ENCODE measurements at places on chromosomes 13 and 19. TPM values are rescaled to one million over a fixed set of nuclear protein-coding genes. Genes with fewer than 3 reads are reported as not detected.

GRCh38 chr19:435056-435706 lies 25.7 kb downstream of the SHC2 start:
- peak; percentile 47 for DNase-seq

DNA sequence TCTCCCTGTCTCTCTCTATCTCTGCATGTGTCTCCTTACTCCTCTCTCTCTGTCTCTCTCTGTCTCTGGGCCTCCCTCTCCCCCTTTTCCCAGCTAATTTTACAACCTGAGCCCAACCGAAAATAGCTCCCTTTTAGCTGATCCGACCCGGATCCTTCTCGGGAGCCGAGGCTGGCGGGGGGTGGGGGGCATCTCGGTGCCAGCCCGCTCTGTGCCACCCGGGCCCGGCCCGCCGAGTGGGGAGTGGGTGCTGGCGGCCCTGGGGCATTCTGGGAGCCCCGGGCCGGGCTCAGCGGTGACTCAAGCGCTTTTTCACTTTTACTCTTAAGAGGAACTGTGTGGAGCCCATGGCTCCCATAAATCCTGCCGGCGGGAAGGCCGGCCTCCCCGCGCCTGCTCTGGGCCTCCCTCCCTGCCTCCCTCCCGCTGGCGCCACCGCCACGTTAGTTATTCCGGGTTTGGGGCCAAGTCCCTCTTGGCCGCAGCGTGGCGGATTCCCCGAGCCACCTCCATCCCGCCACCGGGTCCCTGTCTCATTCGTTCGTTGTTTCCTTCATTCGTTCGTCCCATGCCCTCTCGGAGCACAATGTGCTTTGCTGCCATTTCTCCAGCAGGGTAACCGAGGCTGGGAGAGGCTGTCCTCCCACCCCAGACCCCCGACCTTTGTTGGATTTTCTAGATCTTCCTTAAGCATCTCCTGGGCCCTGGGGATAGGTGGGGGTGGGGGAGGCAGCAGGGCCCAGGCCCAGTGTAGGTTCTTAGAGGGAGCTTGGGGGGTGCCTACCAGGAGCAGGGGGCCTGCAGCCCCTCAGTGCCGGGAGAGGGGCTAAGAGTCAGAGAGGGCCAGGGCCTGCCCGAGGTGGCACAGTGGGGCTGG lies 3.2 kb downstream of the NFIC start:
- peak; percentile 83 for DNase-seq

DNA sequence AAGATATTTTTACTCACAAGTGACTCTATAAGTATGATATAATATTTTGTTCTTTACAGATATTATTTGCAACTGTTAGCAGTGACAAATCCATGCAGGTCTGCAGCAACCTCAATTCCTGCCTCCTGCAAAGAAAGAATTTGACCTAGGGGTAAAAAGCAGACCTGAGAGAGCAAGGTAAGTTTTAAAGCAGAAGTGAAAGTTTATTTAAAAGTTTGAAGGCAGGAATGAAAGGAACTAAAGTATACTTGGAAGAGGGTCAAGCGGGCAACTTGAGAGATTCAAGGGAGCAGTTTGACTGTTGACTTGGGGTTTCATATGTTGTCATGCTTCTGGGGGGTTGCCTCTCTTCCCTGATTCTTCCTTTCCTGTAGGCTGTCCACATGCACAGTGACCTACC lies 520.1 kb upstream of the PCDH20 start:
- no peak for DNase-seq

DNA sequence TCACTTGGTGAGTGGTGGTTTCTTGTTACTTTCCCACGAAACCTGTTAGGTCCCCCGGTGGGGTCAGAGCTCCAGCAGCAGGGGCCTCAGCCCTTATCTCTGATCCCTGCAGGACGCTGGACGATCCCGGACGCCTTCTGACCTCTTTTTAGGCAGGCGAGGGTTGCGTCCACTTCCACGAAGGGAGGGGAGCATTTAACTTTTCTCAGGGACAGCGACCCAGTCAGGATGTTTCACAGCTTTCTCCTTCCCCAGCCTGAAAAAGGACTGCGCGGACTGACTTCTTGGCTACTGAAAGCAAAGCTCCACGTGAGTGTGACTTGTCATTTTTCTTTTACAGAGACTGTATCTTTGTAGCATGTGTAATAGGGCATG lies 692 bp downstream of the ZNF234 start:
- DNase-seq: peak; percentile 43

GRCh38 chr13:49220856-49221589 lies 885 bp downstream of the MLNR start:
- DNase-seq: no peak

- DNase-seq: peak; percentile 85
These were observed at the start of gene SLITRK1 for GRCh38 chr13:83881917-83882605. TSS of gene SLITRK1 (minus strand) at chr13:83882474. CDS start at chr13:83881507, 967 bp downstream.

- DNase-seq: peak; percentile 61
These were observed 7.8 kb downstream of the DOT1L start for GRCh38 chr19:2171349-2172145.

DNA sequence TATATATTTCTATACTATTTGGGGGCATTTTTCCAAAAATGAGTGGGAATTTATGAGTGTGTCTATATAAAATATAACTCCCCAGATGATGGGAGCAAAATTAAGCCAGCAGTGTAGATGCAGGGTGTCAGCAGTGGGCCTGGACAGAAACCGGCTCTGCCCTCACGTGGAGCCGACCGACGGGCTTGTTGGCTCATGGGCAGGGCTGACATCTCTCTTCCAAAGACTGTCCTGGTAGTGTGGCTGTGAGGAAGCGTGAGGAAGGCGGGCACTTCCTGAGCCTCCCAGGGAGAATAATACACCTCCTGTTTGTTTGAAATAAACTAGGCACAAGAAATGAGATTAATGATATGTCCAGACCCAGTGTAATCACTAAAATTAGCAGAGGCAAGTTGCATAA lies 206.5 kb downstream of the TEX29 start:
- no peak for DNase-seq

GRCh38 chr13:46385946-46386345 lies 1.1 kb downstream of the RUBCNL start:
- DNase-seq: no peak

DNA sequence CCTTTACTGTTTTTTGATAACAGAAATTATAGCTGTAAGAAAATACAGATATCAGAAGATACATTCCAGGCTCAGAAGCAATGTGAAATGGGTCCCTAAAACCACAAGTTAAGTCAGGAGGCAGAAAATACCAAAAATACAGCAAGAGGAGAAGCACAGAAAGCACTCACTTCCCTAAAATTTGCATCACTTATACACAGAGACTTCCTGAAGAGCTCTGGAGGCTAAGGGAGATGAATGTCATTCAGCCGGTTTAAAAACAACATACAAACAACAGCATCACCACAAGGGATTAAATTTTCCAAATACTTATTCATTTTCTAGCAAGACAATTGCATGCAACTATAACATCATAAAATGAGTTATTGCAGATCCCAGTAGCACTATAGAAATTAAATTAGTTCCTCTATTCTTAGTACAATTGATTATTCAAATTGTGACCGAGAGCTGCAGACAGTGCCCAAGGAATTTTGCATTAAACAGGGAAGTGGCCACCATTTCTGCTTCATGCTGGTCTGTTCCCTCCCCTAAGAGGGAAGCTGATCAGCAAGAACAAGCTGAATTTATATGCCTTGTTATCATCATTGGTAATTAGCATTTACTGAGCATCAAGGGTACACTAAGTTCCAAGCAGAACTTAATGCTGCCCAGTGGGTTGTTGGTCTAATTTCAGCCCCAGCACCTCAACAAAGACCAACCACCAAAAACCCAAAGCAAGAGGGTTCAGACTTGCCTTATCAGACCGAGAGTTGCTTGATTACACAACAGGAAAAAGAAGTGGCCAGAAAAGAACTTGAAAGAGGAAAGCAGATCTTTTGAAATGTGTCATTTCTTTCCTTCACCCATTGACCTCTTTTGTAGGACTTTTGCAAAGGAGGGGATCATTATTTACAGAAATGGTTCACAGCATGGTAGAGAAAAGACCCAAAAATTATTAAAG lies 140.7 kb downstream of the KCTD12 start:
- peak; percentile 57 for DNase-seq

- DNase-seq: peak; percentile 57
These were observed 43.9 kb upstream of the PEG3 start for GRCh38 chr19:56884441-56884840.

DNA sequence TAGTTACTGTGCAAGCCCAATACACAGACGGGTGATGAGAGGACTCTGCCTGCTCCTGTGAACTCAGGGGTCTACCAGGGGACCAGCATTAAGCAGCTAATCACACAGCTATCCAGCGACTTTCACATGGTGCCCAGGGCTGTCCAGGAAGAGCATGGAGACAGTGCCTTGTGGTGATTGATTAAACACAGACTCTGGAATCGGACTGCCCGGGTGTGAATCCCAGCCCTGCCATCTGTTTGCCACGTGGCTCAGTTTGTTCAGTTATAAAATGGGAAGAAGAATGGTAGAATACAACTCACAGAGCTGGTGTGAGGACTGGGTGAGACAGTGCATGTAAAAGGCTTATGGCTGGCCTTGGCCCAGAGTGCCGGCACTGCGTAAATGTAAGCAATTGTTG lies 42.1 kb upstream of the NPAS1 start:
- no peak for DNase-seq

- DNase-seq: peak; percentile 85
These were observed 469.5 kb upstream of the TSHZ3 start for GRCh38 chr19:31818798-31819105.

DNA sequence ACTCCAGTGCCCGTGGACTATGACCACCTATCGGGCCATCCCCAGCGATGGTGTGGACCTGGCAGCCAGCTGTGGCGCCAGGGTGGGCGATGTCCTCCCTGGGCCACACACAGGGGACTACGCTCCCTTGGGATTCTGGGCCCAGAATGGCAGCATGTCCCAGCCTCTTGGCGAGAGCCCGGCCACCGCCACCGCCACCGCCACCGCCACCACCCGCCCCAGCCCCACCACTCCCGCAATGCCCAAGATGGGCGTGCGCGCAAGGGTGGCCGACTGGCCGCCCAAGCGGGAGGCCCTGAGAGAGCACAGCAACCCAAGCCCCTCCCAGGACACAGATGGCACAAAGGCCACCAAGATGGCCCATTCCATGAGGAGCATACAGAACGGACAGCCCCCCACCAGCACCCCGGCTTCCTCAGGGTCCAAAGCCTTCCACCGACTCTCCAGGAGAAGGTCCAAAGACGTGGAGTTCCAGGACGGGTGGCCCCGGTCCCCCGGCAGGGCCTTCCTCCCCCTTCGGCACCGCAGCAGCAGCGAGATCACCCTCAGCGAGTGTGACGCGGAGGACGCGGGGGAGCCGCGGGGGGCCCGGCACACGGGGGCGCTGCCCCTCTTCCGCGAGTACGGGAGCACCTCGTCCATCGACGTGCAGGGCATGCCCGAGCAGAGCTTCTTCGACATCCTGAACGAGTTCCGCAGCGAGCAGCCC lies 142.3 kb downstream of the DPF1 start:
- DNase-seq: no peak

DNA sequence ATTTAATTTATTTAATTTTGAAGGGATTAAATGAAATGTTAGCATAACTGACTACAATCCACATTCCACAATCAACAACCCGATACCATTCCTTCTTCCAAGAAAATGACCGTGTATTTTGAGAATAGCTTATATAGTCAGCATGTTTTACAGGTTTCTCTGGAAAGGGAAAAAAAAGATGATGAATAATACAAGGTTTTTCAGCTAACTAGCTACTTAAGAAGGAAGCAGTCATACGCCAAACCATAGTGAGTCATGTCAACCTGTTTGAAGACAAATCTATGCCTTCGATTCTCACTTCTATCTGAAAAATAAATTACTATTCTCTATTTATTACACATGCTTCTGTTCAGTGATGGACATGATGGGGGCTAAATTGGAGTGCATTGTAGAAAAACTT lies 258.6 kb downstream of the EFNB2 start:
- DNase-seq: no peak

DNA sequence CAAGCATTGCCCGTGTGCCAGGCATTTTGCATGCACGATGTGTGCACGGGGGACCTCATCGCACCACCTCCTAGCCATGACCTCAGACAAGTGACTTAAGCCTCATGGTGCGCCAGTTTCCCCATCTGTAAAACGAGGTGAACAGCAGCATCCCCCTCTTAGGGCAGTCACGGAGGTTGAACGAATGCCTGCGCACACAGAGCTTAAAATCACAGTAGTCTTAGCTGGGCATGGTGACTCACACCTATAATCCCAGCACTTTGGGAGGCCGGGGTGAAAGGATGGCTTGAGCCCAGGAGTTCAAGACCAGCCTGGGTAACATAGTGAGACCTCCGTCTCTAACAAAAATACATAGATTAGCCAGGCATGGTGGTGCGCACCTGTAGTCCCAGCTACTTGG lies 48.6 kb downstream of the PIN1 start:
- no peak for DNase-seq

DNA sequence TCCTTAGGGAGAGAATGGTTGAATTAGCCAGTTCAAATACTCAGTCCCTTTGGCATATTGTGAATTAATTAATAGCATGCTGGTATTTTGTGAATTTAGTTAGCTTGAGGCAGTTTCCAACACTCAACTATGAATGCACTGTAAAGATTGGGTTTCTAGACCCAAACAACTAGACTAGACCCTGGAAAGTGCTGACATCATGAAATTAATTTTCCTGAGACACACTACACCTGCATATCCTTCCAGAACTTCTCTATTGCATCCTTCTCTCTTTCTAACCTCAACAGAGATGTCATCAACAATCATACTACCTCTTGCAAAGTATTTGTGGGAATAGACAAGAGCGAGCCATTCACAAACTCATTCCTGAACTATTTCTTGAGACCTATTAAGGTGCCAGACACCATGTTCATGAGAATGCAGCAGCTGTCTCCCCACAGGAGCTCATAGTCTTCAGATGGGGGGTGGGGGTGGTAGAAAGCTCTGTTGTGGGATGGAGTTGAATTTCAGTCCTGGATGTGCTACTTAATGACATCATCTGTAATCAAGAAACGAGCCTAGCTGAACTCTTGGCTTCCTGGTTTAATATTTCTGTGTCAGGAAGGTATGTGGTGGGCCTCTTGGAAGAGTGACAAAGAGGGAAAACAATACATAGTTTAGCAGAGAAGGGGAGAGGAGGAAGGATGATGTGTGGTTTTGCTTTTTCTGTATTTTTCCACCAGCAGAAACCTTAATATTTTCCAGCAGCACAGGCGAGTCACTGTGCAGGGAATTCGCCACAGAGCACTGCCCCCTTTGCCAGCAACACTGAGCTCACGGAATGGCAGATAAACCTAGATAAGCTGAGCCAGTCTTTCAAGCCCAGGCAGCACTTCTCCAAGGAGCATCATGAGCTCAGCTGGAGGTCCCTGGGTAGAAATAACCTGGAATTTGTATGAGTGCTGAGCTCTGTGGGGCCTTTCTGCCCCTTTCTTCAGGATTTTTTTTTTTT lies 53.1 kb upstream of the CYSLTR2 start:
- peak; percentile 75 for DNase-seq

Gene SEMA6B
- 15.6 TPM for total RNA-seq

Gene GSX1
- not detected for total RNA-seq

Gene IGLON5
- not detected for total RNA-seq

Gene SYNE4
- total RNA-seq: 0.18 TPM

Gene URAD
- not detected for total RNA-seq

Measured in muscle of leg (tissue), 16 donors.